NCI-H2107 (cell line): ENCODE measurements at places on chromosomes 1 and 21.

- DNase-seq = no peak
Observed at GRCh38 chr1:167136191-167136614, 42.3 kb downstream of the STYXL2 start.

DNA sequence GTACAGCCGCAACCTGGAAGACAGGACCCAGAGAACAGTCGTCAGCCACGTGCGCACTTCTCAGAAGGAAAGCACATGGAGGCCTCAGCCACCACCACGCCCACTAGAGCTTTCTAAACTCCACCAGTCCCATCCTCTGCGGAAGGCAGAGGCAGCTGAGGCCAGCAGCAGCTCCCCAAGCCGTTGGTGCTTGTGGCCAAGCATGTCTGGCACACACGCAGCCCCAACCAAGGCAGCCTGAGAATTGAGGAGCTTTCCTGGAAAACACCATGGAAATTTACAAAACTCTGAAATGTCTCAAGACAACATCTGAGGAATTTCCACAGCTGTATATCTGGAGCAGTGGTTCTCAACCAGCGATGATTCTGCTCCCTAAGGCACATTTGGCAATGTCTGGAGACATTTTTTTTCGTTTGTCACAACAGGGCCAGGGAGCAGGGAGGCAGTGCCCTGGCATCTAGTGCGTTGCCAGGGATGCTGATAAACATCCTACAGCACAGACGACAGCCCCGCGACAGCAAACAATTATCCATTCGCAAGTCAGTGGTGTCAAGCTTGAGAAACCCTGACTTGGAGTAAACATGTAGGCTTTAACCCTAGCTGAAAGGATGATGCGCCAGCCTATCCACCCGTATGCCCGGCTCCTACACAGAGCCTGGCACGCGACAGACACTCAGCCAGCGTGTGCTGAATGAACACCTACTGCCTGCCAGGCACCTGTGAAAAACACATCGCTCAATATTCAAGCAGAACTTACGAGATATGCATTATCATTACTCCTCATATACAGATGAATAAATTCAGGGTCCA, 24.7 kb downstream of the NPHP4 start:
- no peak for DNase-seq

- no peak for DNase-seq
Observed at GRCh38 chr1:116760487-116760886, 6.3 kb downstream of the CD2 start.

GRCh38 chr1:205226868-205227583, 720 bp upstream of the TMCC2 start:
- no peak for DNase-seq

GRCh38 chr1:56397409-56397808, 182.0 kb downstream of the PLPP3 start:
- DNase-seq = no peak

GRCh38 chr1:14529475-14529874, 69.0 kb upstream of the KAZN start:
- no peak for DNase-seq

- no peak for DNase-seq
Observed at GRCh38 chr21:43858806-43859648, 6.0 kb upstream of the AGPAT3 start.

DNA sequence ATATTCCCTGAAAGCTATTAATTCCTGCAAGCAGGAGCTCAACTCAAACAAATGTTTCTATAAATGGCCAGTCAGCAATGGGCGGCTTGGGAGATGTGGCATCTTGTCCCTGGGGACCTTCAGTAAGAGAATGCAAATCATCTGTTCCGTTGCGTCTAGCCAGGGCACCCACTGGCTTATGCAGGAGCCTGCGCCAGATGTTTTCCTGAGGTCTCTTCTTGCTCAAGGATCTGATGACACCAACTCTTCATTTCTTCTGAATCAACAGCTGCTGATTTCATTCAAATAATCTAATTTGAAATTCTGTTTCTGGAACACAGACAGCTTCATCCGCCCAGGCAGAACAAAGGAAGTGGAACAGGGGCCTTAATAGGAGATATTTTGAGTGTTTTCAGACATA, 70.0 kb upstream of the AJAP1 start:
- DNase-seq = no peak

- DNase-seq = no peak
Observed at GRCh38 chr1:211333906-211334305, 7.3 kb downstream of the TRAF5 start.

- DNase-seq = no peak
Observed at GRCh38 chr1:218135371-218135770, 149.7 kb upstream of the RRP15 start.

GRCh38 chr1:151156515-151156819, at the start of gene TNFAIP8L2:
TSS of gene TNFAIP8L2 (plus strand) at chr1:151156649. CDS start at chr1:151158698, 2,049 bp downstream.
- no peak for DNase-seq

DNA sequence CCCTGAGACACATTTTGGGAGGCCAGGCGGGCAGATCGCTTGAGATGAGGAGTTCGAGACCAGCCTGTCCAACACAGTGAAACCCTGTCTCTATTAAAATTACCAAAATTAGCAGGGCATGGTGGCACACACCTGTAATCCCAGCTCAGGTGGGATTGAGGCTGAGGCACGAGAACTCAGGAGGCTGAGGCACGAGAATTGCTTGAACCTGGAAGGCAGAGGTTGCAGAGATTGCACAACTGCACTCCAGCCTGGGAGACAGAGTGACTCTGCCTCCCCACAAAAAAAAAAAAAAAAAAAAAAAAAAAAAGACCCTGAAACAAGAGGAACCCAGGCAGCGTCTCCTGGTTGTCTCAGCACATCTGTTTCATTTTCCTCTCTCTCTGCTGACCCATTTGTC, 24.2 kb downstream of the PGM1 start:
- DNase-seq = no peak

DNA sequence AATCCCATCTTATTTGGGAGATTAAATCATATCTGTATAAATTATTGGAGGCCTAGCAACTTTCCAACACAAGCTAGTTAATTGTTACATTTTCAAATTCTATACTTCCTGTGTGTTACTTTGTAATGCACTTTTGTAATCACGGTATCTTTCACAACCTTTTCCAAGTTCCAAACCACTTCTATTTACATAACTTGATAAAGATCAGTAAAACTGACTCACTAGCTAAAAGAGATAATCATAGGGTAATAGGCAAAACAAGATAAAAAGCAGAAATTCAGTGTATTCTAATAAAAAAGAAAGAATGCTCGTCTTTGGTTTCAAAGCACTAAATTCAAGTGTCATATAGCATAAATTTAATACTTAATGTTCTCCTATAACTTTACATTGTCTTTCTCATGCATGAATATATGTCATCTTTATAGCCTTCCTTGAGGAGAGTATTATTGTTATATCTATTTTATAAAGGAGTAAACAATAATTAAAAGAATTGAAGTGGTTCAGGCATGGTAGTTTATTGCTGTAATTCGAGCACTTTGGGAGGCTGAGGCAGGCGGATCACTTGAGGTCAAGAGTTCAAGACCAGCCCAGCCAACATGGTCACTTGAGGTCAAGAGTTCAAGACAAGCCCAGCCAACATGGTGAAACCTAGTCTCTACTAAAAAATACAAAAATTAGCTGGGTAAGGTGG, 66.4 kb downstream of the RGS13 start:
- DNase-seq = no peak

- no peak for DNase-seq
Observed at GRCh38 chr21:31349208-31349607, 5.1 kb upstream of the TIAM1 start.

DNA sequence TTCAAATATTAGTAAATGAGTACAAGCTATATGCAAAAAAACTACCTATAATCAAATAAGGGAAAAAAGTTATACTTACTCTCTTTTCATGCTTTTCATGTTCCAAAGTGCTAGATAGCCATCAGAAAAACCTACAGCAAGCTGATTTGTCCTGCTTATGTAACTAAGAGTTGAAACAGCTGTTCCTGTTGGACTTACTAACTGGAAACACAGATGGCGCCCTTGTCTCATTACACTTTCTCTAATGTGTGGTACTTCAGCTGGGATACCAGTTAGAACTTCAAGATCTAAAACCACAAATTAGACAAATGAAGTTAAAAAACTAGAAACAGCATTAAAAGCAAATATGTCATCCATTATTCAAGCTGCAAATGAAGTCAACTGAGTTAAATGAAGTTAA, 24.3 kb downstream of the AHCTF1 start:
- DNase-seq = no peak

DNA sequence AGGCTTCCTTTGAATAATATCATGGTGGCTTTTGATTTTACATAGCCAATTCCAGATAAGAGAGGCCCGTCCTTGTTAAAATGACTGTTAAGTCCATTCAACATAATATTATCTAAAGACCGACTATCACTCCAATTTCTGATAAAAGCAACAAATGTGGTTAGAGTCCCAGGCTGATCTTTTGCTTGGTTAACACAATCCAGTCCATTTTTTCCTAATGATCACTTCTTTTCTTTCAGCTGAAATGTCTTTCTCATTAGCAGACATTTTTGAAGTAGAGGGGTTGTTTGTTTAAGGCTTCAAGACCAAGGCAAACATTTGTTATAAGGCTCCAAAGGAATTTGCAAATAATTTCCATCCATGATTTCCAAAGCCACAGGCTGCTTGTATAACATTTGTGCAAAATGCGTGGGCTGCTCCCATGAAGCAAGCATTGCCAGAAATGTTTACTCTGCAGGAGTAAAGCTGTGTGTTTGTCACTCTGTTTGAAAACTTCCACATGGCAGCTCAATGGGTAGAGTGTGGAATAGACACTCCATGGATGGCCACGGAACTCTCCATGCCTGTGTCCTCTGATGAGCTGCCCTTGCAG, 111.5 kb downstream of the PSMG1 start:
- no peak for DNase-seq

DNA sequence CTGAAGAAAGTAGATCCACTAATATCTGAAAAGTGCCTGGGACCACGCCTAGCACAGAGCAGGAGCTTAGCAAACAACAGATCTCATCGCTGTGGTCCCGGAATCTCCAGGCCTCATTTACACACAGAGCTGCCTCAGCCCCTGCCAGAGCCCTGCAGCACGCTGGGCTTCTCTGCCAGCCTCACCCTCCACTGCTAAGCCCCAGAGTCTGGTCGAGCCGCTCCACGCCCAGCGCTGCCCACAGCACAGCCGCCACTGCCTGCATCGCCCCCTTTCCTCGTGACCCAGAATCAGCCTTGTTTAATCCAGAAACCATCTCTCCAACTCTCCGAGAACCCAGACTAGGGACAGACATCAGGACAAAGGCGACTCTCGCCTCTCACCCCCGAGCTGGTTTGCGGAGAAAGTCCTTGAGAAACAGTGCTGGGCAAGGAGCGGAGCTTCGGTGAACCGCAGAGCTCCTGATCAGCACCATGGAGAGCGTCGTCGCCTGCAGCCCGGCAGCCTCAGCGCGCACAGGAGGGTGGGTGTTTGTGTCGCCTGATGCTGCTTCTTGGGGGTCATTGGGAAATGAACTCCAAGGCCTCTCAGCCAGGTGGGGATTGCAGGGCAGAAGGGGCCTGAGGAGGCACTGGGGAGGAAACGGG, 145.1 kb downstream of the NPHP4 start:
- DNase-seq = no peak

GRCh38 chr1:230507666-230508402, 81.7 kb upstream of the PGBD5 start:
- no peak for DNase-seq

DNA sequence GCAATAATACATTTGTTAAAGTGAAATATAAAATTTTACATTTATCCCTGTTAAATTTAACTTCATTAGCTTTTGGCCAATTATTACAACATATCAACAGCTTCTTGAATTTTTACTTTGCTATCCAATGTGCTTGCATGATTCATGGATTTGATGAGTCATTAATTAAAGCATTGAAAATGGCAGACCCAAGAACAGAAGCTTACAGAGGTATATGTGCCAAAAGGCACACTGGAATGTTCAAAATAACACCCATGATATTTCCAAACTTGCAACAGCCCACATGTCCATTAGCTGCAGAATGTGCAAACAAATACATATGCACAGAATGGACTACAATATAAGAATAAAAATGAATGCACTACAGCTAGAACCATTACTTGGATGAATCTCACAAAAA, 76.4 kb upstream of the MAN1A2 start:
- no peak for DNase-seq

- peak; percentile 10 for DNase-seq
Observed at GRCh38 chr1:74570797-74571492, 58.5 kb upstream of the LRRC53 start.

- no peak for DNase-seq
Observed at GRCh38 chr1:226443439-226443838, 35.5 kb upstream of the PARP1 start.

- DNase-seq = no peak
Observed at GRCh38 chr21:21119091-21119490, 120.9 kb downstream of the NCAM2 start.

- DNase-seq = no peak
Observed at GRCh38 chr1:220957233-220957605, 78.0 kb downstream of the HLX start.

GRCh38 chr1:71967670-71968069, 314.7 kb downstream of the NEGR1 start:
- no peak for DNase-seq

- peak; percentile 64 for DNase-seq
Observed at GRCh38 chr1:32215629-32216480, 6.3 kb downstream of the TMEM234 start.

DNA sequence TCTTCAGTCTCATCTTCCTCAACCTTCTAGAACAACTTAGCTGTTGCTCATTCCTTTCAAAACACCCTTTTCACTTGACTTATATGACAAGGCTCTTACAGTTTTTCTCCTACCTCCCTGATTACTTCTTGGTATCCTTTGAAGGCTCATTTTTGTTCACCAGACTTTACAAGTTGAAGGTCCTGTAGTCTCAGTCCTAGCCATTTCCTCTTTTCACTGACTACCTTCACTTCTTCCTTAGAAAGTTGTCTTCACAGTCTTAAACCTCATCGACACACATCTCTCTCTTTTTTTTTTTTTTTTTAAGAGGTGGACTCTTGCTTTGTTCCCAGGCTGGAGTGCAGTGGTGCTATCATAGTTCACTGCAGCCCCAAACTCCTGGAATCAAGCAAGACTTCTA, 6.6 kb upstream of the TP53BP2 start:
- no peak for DNase-seq

DNA sequence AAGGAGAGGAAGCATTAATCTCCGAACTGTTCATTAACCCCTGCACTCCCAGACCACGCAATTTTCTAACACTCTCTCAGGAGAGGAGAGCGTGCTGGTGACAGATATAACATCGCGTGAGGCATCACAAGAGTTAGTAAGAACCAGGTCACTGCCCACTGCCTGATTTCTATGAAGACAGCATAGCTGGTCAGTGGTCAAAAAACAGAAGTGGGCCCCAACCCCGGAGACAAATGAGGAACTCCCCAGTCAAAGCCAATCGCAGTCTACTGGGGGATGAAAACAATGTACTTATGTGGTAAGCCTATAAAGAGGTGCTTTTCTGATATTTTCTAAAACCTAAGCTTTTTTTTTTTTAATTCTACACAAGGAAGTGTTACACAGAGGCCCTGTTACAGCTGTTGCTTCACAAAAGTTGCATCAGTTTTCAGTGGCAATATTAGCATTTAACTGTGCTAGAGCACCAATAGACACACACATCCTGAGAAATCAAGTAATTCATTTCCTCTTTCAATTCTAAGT, 231.8 kb upstream of the IRF2BP2 start:
- DNase-seq = no peak

GRCh38 chr1:173329726-173330125, 122.6 kb upstream of the TNFSF4 start:
- no peak for DNase-seq
